Endodermal cell (in vitro differentiated cells): ENCODE measurements at places on chromosomes 2 and 18. TPM values are rescaled to one million over a fixed set of nuclear protein-coding genes. Genes with fewer than 3 reads are reported as not detected.

DNA sequence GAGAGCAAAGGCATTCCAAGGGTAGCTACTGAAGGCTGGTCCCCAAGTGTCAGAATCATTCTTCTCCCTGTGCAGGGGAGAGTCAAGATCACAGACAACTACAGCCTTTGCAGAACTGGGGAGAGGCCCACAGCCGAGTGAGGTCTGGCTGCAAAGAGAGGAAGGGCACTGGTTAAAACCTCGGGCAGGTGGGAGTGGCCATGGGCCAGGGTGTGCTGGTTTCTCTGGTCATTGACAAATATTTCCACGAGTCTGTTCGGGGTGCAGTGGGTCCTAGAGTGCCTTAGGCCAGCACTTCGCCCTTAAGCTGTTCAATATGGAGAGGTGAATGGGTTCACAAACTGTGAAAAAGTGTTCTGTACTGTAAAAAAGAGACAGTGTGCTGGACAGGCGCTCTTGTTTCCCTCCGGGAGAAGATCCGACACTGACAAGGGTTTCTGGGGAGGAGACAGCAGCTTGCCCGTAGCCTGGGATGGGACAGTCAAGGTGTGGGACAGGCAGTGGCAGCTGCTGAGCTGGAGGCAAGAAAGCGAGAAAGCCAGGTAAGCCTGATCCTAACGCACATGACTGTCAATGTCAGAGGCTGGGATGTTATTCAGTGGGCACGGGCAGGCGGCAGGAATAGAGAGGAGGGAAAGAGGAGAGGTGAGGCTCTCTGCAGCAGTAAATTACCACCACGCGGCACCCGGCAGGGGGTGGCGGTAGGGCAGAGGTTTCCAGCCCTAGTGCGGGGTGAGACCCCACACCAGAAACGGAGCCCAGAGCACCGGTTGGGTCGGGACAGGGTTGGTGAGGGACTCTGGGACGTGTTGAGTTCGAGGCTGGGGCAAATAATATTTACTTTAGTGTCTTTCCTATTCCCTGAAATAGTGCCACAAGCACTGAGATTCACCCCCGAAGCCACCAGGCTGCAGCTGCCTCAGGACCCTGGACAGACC lies 2.0 kb downstream of the NPPC start:
- no peaks in the 10 kb centered on the region for H3K4me1 ChIP-seq
- no peaks in the 10 kb centered on the region for H3K36me3 ChIP-seq
- no peak overlapping the region for H3K27ac ChIP-seq

GRCh38 chr2:217000406-217000805 lies 140.5 kb upstream of the TNP1 start:
- peaks cover 13% of the 10 kb centered on the region for H3K4me1 ChIP-seq
- no peak overlapping the region for H3K27ac ChIP-seq
- DNase-seq = no peak
- H3K4me3 ChIP-seq = no peak overlapping the region

DNA sequence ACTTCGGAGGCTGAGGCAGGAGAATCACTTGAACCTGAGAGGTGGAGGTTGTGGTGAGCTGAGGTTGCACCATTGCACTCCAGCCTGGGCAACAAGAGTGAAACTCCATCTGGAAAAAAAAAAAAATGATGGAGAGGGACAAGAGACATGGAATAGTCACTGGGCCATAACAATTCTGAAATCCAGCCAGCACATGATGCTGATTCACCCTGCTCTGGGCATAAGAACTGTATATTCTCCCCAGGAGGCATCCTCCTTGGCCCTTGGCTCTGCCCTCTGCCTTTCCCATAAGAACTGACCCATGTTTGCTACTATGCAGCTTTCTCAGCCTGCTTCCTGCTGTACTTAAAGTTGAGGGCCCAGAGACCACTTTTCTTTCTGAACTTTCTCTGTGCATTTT lies 297.7 kb downstream of the GBX2 start:
- no peaks in the 10 kb centered on the region for H3K27me3 ChIP-seq
- no peak overlapping the region for H3K4me3 ChIP-seq
- DNase-seq = no peak
- no peaks in the 10 kb centered on the region for H3K36me3 ChIP-seq
- no peaks in the 10 kb centered on the region for H3K4me1 ChIP-seq

SERPINB7 gene
- total RNA-seq = not detected in 2 replicates

PLA2R1 gene
- 1.8 and 2.2 TPM in 2 replicates for total RNA-seq

- H3K27me3 ChIP-seq = no peaks in the 10 kb centered on the region
- no peak overlapping the region for H3K4me3 ChIP-seq
- H3K27ac ChIP-seq = no peak overlapping the region
- no peaks in the 10 kb centered on the region for H3K4me1 ChIP-seq
- no peak for DNase-seq
Measured at GRCh38 chr2:116489292-116489691, 1325.2 kb upstream of the DDX18 start.

DNA sequence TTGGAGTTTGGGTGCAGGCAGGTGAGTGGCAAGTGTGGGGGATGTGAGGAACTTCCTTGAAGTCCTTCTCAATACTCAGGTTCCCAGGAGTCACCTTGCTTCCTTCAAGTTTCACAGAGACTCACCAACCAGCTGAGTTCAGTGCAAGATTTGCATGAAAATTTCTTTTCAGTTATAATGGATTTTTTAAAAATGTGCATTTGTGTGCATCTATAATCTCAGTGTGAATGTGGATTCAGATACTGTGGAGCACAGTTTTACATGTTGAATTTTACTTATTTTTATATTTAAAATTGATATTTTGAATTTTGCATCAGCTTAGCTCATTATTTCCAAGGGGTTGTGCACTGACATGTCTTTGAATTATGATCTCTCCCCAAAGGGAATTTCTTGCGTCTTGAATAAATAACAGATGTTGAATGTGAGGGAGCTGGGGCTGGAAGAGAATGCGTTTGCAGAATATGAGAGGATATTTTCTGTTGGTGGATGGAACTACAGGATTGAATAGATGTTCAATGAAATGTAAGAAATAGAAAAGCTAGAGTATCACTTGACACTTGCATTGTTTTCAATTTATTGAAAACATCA lies 184.3 kb downstream of the RPRM start:
- H3K27ac ChIP-seq = no peak overlapping the region
- no peaks in the 10 kb centered on the region for H3K4me1 ChIP-seq
- H3K4me3 ChIP-seq = no peak overlapping the region
- no peaks in the 10 kb centered on the region for H3K36me3 ChIP-seq
- no peak for DNase-seq
- no peaks in the 10 kb centered on the region for H3K27me3 ChIP-seq

KRTCAP3 gene
- 25.0 and 27.0 TPM in 2 replicates for total RNA-seq

DNA sequence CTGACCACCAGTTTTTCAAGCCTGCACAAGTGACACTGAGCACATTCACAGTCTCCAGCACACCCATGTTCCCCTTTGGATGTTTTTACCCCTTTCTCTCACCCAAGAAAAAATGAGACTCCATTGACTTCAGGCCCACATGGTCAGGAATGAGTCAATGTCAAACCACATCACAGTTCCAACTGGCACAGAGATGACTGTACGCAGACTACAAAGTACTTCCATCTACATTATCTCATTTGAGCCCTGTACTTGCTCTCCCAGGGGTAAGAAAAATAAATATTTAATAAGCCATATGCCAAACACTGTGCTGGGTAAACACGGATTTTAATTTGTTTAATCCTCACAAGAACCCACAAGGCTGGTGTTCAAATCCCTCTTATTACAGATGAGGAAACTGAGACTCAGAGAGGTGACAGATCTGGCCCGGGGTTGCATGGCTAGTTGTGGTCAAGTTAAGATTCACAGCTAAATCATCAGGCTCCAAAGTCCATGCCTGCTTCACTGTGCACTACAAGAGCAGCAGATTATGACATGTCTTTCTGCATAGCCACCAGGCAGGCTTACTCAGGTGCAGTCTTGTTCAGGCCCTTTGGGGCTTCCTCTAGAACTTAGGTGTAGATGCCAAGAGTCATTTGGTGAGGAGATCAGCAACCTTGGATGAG lies 106.1 kb downstream of the TXNL1 start:
- H3K36me3 ChIP-seq = no peaks in the 10 kb centered on the region
- H3K4me3 ChIP-seq = no peak overlapping the region
- no peaks in the 10 kb centered on the region for H3K27me3 ChIP-seq
- H3K27ac ChIP-seq = no peak overlapping the region
- H3K4me1 ChIP-seq = no peaks in the 10 kb centered on the region
- no peak for DNase-seq

ARHGAP28 gene
- total RNA-seq = 110 to 125 TPM (median 112 TPM) in 3 replicates

DNA sequence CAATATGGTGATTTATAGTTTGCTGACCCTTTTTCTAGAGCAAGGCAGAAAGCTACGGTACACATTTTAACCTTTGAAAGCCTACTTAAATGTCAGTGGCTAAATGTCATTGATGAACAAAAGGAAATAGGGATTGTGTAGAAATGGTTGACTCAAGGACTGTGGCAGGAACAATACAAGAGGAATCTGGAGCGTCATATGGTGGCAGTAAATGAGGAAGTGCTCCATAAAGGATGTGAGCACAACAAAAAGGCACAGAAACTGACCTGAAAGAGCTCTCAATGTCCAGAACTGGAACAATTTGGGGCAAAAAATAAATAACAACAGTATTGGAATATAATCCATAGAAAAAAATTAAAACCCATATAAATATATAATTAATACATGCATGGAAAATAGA lies 443.9 kb upstream of the VRK2 start:
- H3K4me1 ChIP-seq = no peaks in the 10 kb centered on the region
- H3K36me3 ChIP-seq = no peaks in the 10 kb centered on the region
- H3K4me3 ChIP-seq = no peak overlapping the region
- no peak overlapping the region for H3K27ac ChIP-seq
- no peaks in the 10 kb centered on the region for H3K27me3 ChIP-seq

ACKR3 gene
- 76.9 to 163 TPM (median 87.6 TPM) in 3 replicates for total RNA-seq

DNA sequence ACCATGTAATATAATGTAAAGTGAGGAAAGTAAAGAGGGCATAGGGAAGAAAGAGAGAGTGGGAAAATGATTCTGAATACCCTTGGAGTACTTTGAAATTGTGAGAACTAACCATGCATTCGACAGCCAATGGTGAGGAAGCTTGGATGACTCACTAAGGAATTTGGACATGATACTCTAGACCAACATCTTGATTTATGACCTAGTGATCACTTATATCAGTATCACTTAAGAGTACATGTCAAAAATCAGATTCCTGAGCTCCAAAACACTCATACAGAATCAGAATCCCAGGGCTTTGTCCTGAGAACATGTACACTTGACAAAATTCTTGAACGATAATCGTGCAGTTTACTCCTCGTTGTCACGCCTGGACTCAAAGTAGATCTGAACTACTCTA lies 1899.8 kb upstream of the PIK3C3 start:
- no peak for DNase-seq
- peaks cover 4% of the 10 kb centered on the region for H3K4me1 ChIP-seq
- H3K27me3 ChIP-seq = peaks cover 27% of the 10 kb centered on the region

DNA sequence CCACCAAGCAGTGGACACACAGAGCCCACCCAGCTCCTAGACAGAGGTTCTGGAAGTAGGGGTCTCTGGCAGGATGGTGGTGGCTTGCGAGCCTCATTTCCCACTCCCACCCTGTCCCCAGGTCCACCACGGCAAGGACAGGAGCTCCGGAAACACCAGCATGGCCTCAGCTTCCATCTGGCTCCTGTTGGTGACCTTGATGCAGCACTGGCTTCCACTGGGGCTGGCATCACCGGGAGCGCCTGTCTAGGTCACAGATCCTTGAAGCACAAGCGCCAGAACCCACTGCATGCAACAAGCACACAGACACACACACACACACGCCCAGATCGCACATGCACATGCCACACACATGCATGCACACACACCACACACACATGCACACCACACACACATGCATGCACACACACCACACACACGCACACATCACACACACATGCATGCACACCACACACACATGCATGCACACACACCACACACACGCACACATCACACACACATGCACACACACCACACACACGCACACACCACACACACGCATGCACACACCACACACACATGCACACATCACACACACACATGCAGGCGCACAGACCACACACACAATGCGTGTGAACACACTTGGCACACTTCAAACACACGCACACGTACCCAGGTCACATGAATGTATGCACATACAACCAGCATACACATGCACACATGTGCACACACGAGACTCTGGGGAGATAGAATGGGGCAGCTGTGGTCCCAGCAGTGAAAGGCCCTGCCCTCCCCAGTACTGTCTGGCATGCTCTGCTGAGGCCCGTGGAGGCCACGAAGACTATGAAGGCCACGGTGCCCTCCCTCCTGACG lies 63.7 kb downstream of the TWIST2 start:
- H3K4me3 ChIP-seq = no peak overlapping the region
- DNase-seq = peak; percentile 36
- no peaks in the 10 kb centered on the region for H3K27me3 ChIP-seq
- no peaks in the 10 kb centered on the region for H3K36me3 ChIP-seq
- no peaks in the 10 kb centered on the region for H3K4me1 ChIP-seq

GRCh38 chr2:8090748-8091700 lies 590.8 kb upstream of the ID2 start:
- no peaks in the 10 kb centered on the region for H3K36me3 ChIP-seq
- no peak overlapping the region for H3K27ac ChIP-seq
- H3K4me1 ChIP-seq = no peaks in the 10 kb centered on the region
- no peaks in the 10 kb centered on the region for H3K27me3 ChIP-seq

- no peak overlapping the region for H3K27ac ChIP-seq
- H3K36me3 ChIP-seq = no peaks in the 10 kb centered on the region
- DNase-seq = no peak
- no peaks in the 10 kb centered on the region for H3K27me3 ChIP-seq
- no peak overlapping the region for H3K4me3 ChIP-seq
Measured at GRCh38 chr18:70368903-70369302, 80.1 kb downstream of the SOCS6 start.

ADAM17 gene
- total RNA-seq = 44.6 and 49.1 TPM in 2 replicates

DNA sequence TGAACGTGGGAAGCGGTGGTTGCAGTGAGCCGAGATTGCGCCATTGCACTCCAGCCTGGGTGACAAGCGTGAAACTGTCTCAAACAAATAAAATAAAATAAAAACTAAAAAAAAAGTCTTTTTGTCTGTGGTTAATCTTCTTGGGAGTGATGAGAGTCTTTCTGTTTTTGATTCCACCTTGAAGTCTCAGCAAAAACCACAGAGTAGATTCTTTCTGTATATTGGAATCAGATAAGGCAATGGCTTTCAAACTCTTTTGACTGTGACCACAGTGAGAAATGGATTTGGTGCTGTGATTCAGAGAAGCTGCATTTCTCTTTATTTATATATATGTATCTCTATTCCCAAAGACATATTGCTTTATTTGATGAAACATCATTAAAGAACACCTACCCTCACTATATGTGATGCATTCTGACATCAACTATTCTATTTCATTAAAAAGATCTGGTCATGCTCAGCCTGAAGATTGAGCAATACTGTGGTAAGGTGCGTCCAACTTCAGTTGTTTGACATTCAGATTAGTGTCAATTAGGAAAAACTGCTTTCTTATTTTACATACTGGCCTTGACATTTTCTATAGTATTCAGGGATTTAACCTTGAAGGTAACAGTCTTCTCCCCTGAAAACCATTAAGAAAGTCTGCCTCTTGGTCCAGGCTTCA lies 15.6 kb downstream of the HRH4 start:
- no peaks in the 10 kb centered on the region for H3K4me1 ChIP-seq
- DNase-seq = no peak
- no peaks in the 10 kb centered on the region for H3K36me3 ChIP-seq
- no peak overlapping the region for H3K27ac ChIP-seq
- H3K4me3 ChIP-seq = no peak overlapping the region

DNA sequence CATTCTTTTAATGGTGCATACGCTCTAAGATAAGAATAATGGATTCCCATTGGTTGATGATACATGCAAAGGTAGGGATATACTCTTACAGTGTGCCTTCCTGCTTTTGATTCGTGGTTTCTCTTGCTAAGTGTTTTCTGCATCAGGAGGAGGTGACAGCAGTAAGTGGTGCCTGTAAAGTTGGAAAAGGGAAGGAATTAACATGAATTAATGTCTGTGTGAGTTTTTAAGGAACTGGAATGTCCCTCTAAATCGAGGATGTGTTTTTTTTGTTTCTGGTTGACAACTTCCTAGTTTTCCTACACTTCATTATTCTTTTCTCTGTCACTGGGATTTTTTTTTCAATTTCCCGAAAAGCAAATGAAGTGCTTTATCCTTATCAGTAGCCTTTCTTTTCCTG lies 54.4 kb downstream of the CRIM1 start:
- no peak overlapping the region for H3K27ac ChIP-seq
- H3K27me3 ChIP-seq = no peaks in the 10 kb centered on the region
- no peak for DNase-seq
